ENCODE measurements at places on chromosomes 4 and X.

- DNase-seq = no peak
Measured at GRCh38 chr4:11700751-11701226, 272.1 kb upstream of the HS3ST1 start.

DNA sequence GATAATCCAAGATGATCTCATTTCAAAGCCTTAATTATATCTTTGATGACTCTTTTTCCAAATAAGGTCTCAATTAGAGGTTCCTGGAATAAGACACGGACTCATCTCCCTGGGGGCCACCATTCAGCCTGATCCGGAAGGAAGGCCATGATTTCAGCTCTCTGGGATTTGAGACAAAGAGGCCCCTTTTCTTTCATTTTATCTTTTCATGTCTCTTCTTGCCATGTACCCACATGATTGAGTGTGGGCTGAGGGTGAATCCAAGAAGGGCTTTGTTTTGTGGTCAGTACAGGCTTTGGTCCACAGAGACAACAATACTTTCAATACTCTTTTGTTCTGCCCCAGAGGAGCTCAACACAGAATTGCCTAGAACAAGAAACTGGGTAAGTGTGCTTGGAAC lies 261.2 kb downstream of the TRIML1 start:
- no peak for DNase-seq

DNA sequence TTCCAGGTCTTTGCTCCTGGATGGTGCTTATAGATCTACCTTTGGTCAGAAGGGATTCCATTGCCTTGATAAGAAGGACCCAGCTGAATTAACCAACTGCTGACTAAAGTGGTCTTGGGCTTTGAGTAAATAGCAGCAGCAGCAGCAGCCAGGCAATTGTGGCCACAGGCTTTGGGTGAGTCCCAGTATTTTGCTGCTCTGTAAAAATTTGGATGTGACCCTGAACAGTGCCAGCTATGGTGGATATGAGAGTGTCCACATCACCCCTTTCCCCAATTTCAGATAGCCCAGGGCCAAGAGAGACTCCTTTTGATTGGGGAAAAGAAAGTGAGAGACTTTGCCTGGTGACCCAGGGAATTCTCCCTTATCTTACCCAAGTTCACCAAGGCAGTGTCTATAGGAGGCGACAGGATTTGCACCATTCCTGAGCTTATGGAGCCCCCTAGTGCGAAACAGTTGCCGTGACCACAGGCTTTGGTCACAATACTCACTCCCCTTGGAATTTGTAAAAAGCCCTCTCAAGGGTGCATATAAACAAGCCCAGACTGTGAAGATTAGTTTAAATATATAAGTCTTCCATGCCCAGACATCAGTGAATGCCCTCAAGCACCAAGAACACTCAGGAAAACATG lies 518.0 kb downstream of the TMA16 start:
- DNase-seq = peak; percentile 36

- no peak for DNase-seq
Measured at GRCh38 chr4:74370912-74371311, 6.0 kb downstream of the EREG start.

GRCh38 chr4:111991163-111991562 lies 154.1 kb upstream of the FAM241A start:
- no peak for DNase-seq

GRCh38 chr4:41613386-41613785 lies 75.4 kb downstream of the LIMCH1 start:
- no peak for DNase-seq

DNA sequence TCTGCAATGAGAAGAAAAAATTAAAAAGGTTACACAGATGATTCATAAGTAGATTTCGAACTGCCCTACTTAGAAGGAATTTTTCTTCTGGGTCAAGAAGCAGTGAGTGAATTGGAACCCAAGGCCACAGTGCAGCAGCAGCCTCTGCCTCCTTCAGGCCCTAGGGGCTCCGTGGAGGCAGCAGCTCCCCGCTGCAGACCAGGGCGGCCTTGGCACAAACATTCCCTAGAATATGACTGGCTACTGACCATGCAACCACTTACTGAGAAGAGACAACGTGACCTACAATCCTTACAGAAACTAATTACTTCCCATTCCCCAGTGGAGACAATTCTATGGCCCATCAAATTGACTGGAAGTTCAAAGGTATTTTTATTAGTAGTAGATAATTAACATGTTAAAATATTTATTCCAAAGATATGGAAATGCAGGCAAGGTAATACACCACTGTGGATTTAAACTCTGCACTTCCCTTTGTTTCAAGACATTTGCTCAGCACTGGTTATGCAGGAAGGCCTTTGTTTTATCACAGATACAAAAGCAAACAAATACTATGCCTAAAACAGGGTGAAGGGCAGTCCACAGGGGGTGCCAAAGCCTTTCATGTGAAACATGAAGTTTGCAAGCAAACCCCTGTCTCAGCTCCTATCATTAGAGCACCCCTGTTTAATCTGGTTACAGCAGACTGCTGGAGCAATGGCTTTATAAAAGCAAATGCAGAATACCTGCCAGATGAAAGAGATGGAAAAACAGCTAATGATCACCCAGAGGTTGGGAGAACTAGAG lies 59.2 kb downstream of the PCDH19 start:
- no peak for DNase-seq

- DNase-seq = no peak
Measured at GRCh38 chr4:26162101-26162500, 158.7 kb upstream of the RBPJ start.

DNA sequence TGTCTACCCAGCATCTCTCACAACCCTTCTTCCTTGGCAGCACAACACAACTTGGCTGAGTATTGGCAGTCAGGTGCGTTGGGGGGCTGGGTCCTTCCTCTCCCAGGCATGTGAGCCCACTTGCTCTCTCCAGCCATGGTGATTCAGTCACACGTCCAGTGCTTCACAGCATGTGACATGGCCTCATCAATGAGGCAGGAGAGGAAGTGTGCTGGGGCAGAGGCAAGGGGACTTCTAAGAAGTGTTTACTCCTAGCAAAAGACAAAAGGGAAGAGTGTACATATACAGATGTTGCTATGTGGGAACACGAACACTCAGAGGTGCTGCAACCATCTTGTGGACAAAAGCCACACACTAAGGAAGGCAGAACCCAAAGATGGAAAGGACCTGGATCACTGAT lies 380.8 kb downstream of the FBXW7 start:
- no peak for DNase-seq

DNA sequence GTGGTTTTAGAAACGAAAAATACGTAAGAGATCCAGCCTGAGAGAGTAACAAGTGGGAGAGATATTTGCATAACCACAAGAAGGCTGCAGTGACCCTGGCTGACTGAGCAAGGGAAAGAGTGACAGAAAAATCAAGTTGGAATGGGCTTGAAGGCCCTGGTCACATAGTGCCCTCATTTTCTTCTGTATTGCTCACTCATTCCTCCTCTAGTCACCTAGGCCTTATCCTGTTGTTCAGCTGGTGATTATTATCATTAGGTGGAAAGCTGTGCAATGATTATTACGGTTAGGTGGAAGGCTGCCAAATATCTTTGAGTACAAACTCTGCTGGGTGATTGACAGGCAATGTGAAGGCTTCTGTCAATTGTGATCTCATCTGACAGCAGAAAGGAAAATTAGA lies 2384.1 kb downstream of the PCDH7 start:
- peak; percentile 29 for DNase-seq

DNA sequence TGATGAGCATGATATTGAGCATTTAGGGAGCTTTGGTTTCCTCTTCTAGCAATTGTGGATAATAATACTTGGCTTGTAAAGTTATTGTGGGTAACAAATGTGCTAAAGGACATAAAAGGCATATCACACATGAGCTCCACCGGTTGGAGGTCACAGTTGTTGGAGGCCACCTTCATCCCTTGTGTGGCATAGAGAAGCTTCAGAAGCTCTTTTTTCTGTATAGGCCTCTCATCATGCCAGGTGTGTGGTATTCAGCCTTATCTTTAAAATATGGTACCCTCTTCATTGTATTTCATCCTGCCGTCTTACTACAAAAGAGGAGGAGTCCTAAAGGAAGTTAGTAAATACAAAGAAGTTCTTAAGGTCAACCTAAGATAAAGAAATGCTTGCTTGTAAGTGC lies 66.4 kb downstream of the HMGB2 start:
- no peak for DNase-seq

DNA sequence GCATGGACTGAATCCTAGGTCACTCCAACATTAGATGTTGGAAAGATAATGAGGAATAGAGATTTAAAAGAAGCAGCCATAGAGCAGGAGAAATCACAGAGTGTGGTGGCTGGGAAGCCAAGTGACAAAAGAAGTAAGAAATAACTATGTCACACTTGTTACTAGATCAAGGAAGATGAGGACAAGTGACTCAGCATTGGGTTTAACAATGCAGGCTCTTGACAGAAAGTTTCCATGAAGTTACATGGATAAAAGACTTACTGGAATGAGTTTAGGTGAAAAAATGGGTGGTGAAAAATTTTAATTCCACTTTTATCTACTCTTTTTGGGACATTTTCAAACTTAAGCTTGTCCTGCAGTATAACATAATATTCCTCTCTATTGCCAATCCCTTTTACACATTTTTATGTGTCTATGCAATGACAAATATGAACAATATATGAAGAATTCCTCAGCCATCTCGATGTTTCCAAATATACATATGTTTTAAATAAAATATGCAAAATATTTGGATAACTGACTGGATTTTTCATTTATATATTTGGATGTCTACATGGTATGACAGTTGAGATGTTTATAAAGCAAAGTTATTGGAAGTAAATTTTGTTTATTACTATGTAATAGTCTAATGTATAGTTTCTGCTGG lies 462.6 kb downstream of the IL15 start:
- no peak for DNase-seq

DNA sequence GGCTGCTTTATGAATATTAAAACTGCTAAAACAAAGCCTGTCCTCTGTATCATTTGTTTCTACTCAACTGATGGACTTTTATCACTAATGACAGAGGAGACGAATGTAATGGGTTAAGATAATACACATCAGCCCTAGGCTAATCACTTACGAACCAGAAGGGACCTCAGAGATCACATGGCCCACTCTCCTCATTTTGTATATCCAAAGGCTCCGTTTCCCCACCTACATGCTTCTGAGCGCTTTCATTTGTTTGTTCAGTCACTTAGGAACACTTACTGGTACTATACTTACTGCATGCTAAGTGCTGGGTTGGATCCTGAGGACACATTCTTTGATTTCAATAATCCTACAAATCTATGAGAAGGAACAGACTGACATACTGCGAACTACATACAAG lies 169.3 kb downstream of the CEP135 start:
- DNase-seq = no peak

GRCh38 chr4:169272265-169272886 lies 1.6 kb upstream of the SH3RF1 start:
- DNase-seq = no peak

DNA sequence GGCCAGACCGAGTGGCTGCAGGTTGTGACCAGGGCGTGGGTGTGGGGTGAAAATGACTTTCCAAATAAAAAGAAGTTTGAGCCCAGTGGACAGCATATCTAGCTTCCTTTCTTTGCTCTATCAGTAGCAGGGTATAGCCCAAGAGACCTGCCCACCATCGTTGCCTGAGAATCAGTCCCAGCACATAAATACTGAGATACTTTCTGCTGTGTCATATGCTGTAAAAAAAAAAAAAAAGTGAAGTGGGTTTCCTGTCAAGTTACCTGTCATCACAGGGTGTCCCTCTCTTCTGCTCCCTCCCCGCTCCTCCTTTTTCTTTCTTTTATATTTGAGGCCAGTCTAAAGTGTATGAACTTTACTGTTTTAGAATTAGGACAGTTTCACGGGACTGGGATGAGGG lies 330.3 kb upstream of the BOD1L1 start:
- no peak for DNase-seq

- no peak for DNase-seq
Measured at GRCh38 chr4:128862608-128863311, 53.3 kb downstream of the JADE1 start.

- DNase-seq = no peak
Measured at GRCh38 chr4:54542119-54542438, 115.7 kb upstream of the KIT start.

DNA sequence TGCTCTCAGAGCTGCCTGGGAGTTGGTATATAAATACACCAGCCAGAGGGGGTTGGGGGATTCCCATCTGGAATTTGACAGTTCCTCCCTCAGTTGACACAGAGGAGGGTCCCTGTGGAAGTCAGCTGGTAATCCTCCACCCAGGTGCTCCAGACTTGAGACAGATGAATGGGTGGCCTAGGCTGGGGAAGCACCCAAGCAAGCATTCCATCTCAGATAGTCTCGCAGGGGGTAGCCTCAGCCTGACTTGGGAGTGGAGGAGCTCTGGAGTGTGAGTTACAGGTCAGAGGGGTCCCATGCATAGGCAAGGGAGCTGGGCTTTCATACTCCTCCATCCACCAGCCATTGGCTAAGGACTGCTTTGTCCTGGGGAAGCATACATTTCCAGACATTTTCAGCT lies 229.3 kb upstream of the BCOR start:
- no peak for DNase-seq

DNA sequence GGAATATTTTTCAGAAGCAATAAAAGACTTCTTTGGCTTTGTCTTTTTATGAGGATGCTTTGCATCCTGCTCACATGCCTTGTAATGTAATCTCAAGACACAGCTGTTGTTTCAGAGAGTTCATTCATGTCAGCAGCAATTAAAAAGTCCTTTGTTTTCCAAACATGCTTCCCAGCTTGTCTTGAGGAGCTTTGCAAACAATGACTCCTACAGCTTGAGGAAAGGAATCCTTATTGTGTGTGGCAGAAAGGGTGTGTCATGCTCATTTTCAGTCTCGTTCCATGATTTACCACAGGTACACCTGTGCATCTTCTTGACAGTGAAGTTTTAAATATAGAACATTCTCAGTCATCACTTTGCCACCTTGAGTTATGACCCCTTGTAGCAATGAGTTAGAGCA lies 139.2 kb upstream of the AADAT start:
- DNase-seq = no peak

DNA sequence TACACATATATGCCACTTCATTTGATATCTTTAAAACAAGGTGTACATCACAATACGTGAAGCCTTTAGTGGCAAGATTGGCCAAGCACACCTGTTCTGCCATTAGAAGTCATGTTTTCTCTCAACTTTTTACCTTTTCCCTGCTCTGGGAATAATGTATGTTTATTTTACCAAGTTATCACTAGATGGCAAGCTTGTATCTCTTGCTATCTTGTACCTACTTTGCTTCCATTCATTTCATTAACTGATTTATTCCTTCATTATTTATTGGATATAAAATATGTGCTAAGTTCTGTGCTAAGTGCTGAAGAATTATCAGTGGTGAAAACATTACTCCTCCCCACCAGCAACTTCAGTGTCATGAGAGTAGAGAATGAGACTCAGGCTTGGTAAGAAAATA lies 245.5 kb downstream of the ANK2 start:
- DNase-seq = no peak

GRCh38 chr4:100317032-100317864 lies 127.0 kb upstream of the DDIT4L start:
- no peak for DNase-seq

DNA sequence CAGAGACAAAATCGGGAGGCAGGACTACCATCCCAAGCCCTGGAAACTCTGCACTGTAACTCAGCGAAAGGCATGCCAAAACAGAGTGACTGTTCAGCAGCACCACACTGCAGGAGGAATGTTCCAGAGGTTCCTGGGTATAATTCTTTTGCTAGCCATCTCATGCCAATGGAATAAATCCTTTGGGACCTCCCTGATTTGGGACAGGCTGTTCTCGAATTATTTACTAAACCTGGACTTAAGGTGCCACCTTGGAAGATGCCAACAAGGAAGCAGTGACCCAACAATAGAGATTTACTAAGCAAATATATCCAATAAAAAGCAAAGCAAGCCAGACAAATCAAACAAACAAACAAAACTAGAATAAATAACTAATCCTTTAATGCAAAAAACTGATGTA lies 9.3 kb downstream of the AADAT start:
- DNase-seq = no peak
